Mucosa of gallbladder (tissue), 1 donor: ENCODE measurements at places on chromosomes 6 and 20. TPM values are rescaled to one million over a fixed set of nuclear protein-coding genes. Genes with fewer than 3 reads are reported as not detected.
A peak's percentile ranks its signal among the peaks of the same experiment; 100 is the strongest.

The MACROD2 gene
- 7.5 TPM for total RNA-seq

The XKR7 gene
- total RNA-seq = not detected

The TRIM26 gene
- total RNA-seq = 72.4 TPM

The COX4I2 gene
- 3.8 TPM for total RNA-seq

The APOM gene
- total RNA-seq = 2.2 TPM

The RAD21L1 gene
- total RNA-seq = not detected

The ZNF322 gene
- 31.8 TPM for total RNA-seq

The F13A1 gene
- 55.1 TPM for total RNA-seq

The GRIK2 gene
- total RNA-seq = 1.2 TPM

DNA sequence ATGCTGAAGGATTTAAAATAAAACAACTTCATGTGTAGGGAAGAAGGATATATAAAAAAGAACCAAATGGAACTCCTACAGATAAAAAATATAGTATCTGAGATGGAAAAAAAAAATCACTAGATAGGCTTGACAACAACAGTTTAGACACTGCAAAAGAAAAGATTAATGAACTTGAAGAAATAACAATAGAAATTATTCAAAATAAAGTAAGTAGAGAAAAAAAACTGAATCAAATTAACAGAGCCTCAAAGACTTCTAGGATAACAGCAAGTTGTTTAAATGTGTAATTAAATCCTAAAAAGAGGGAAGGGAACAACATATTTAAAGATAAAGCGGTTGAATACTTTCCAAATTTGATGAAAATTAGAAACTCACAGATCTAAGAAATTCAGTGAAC lies 316.3 kb upstream of the ECI2 start:
- no peak for DNase-seq

- no peak for DNase-seq
Observed at GRCh38 chr6:38118791-38119365, 299.4 kb downstream of the ZFAND3 start.

- no peak for DNase-seq
Observed at GRCh38 chr6:20943922-20944321, 409.7 kb downstream of the CDKAL1 start.

- no peak for DNase-seq
Observed at GRCh38 chr6:90194371-90194841, 102.2 kb downstream of the BACH2 start.

DNA sequence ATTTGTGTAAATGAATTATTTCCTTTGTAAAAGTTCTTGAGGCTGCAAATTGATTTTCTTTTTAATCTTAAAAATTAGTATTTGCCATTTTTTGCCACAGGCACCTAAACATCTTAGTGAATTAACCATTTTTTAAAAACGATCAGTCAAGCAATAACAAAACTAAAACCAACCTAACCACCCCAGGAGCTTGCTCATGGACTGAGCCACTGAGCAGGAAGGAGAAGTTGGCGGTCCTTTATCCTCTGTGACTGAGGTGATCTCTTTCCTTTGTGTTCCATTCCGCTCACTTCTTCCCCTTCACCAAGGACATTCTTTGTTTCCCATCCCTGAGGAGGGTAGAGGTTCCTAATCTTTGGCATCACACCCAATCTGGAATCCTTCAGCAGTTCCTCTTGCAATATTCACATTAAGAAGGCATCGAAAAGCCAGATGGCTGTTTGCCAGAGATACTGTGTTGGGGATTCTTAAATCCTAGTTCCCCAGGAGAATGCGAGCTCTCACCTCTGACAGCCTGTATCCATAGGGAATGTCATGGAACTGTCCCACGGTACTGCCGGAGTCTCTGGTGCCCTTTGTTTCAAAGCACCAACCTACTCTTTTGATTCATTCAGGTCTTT lies 30.5 kb downstream of the RPRD1B start:
- no peak for DNase-seq

DNA sequence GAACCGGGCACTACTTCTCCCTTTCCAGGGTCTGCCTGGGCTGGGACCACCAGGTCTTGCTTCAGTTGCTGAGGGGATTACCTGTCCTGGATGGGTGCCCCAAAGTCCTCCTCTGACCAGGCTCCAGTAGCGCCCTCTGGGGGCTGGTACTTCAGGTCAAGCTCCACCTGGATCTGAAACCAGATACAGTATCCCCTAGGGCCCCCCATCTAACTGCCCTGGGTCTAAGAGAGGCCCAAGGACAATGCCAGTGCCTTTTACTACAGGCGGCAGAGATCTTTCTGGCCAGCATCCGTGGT lies 11.2 kb upstream of the SPAG4 start:
- DNase-seq = no peak

GRCh38 chr6:87100216-87100615 lies 5.3 kb upstream of the CGA start:
- no peak for DNase-seq

- no peak for DNase-seq
Observed at GRCh38 chr20:16861708-16862107, 113.5 kb downstream of the OTOR start.

DNA sequence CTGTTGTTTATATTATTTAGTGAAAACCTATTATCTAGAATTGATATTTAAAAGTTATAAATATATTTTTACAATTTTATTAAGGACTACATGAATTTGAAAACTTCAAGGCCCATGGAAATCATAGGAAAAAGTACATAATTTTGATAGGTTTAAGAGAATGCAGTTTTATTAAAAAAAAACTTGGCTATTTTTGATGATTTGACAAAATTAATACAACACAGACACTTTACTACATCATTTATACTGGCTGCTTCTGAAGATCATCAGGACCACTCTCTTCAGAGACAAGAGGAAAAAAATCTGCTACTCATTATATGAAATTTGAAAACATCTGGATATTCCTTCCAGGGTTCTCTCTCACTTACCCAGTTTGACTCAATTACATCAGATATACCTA lies 637.7 kb downstream of the BCKDHB start:
- no peak for DNase-seq

DNA sequence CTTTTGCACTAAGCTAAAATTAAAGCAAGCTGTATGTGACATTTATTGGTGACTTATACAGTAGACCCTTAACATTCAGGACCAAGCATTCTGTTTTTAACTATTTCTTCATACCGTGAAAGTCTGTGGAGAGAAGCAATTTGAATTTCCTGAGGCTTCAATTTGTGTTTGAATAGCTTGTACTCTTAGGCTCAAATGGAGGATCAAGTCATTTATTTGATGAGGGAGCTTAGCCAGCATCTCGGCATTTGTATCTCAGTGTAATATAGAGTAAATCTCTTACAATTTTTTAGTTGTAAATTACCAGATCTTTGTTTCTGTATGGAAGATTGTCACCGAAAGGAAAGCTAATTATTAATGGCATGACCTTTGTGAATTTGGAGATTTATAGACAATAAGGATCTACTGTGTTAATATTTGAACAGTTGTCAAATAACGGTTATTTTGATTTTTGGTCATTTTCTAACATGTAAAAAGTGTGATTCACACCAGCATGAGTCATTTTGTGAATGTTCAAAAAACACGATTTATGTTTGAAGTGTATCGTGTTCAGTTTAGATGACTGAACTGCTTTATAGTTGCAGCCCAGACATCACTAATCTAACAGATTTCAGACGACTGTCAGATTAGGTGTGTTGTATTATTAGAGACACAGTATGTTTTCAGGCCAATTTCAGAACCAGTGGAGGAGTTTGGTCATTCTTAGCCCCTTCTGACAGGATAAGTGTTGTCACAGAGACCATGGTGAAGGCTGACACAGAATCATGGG lies 332.9 kb downstream of the CDKAL1 start:
- DNase-seq = no peak

GRCh38 chr6:32415521-32416019 lies 8.6 kb upstream of the BTNL2 start:
- DNase-seq = peak; percentile 80

GRCh38 chr6:103139377-103139776 lies 1720.3 kb downstream of the HACE1 start:
- no peak for DNase-seq

GRCh38 chr20:40207655-40208054 lies 481.4 kb downstream of the MAFB start:
- no peak for DNase-seq

GRCh38 chr20:51898788-51899187 lies 96.5 kb upstream of the SALL4 start:
- no peak for DNase-seq
